ENCODE measurements at places on chromosomes 2 and 18. TPM values are rescaled to one million over a fixed set of nuclear protein-coding genes. Genes with fewer than 3 reads are reported as not detected.

DNA sequence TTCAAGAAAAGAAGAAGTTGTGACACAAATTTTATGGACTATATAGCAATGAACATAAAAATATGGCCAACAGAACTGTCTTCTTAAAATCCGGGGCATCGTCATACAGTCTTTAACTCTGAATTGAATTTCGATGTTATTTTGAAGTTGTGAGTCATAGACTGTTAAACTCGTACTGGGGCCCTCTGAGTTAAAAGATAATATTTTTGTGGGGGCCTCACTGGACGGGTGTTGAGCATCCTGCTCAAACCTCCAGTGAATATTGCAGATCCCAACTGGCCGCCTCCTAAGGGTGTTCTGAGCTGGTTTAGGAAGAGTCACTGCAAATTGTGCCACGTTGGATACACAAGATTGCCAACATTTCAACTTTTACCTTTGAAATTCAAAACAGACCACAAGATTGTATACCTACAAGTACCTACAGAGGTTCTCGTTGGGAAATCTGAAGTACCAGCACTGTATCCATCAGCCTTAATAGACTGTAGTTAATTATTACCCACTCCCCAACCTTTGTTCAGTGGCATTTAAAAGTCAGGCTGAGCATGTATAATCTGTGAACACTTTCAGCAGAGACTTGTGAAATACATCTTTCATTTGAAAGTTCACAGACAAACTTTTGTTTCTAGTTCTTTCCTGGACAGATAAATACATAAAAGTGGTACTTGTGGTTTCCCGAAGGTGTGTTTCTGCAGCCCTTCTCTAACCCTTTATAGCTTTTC lies 27.8 kb downstream of the KLHL23 start:
- no peak for DNase-seq

The SRSF7 gene
- 333 TPM for total RNA-seq

The EML6 gene
- total RNA-seq: 3.9 TPM

The MGAT4A gene
- total RNA-seq: 256 TPM

Measured in CD4-positive, alpha-beta memory T cell (primary cell).